Fibroblast of the conjunctiva (primary cell): ENCODE measurements at places on chromosomes 4 and X.

- DNase-seq: no peak
Observed at GRCh38 chr4:54233277-54233696, 4.2 kb downstream of the PDGFRA start.

- no peak for DNase-seq
Observed at GRCh38 chr4:76697129-76697803, 200.7 kb downstream of the SOWAHB start.

GRCh38 chr4:8691151-8691775 is 98.7 kb downstream of the CPZ start:
- DNase-seq: no peak

GRCh38 chr4:38837849-38838248 is 18.8 kb downstream of the TLR6 start:
- no peak for DNase-seq

DNA sequence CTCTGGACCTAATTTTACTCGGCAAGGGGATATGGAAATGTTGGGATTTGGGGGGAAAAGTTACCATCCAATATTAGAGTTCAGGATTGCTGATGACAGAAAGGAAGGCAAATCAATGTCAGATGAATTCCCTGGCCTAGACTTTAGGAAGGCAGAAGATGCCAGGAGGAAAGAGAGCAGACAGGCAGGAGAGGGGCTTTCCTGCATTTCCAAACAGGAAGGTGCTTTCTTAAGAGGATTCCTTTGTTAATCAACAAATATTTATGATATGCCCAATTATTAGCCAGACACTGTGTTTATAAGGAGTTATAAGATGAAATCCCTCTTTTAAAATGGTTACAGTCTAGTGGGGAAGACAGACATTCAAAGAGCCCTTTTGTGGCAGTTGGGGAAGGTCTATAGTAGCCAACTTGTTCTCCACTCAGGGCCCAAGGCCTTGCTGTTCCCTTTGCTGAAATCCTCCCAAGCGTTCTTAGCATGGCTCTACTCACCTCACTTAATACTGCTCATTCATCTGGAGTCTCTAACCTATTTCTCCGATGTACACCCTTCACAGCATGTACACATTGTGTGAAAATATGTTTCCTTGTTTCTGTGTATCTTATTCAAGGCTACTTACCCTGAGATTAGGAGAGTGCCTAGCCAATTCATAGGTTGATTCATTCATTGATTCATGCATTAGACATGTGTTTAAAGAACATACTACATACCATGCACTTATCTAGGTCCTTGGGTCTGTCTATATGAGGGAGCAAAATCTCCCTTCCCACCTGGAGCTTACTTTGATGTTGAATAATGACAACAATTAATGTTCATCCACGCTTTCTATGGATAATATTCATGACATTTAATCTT is 5.3 kb downstream of the IGFBP7 start:
- no peak for DNase-seq

DNA sequence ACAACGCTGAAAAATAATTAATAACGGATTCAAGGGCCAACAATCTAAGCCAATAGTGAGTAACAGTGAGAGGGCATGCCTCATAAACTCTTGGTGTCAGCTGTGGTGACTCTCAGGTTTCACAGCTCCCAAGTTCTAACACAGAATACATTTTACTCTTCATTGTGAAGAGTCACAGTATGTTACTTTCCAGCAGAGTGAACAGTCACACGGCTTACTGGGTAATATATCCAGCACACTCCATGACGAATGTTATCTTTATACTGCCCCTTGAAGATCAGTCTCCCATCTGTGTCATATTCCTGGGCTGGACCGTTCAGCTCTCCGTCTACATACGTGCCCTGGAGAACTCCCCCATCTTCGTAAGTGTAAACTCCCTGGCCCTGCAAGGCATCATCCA is 23.1 kb downstream of the SETD7 start:
- DNase-seq: no peak

DNA sequence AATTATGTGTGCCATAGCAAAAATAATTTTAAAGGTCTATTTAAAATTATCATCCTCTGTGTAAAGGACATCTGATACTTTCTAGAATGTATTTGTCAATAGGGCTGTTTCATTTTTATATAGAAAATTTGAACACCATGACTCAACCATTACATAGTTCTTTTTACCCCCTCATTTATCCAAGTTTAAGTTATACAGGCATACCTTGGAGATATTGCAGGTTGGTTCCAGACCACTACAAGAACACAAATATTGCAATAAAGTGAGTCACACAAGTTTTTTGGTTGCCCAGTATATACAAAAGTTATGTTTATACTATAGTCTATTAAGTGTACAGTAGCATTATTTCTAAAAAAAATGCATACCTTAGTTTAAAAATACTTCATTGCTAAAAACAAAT is 130.4 kb downstream of the MSL3 start:
- no peak for DNase-seq

- no peak for DNase-seq
Observed at GRCh38 chrX:139692506-139692849, 15.5 kb downstream of the MCF2 start.

DNA sequence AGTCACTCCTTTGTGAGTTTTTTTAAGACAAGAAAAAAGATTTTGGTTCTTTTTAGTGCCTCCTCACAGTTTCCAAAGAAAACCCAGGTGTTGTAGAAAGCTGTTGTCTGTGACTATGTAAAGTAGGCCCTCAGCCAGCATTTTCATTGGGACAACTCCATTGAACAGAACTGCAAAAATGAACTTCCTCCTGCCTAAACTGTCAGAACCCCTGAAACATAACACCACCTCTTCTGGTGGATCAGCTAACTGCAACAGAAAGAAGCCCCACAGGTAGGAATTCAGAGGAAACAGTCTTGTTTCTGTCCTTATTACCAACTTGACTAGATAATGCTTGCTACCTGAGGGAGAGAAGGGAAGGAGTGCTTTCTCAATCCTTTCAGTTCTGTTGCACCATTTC is 3.4 kb upstream of the ATP11C start:
- no peak for DNase-seq
